ENCODE measurements at places on chromosomes 13 and 19.

GRCh38 chr19:28744943-28745342 lies 468.0 kb downstream of the UQCRFS1 start:
- no peak for DNase-seq

DNA sequence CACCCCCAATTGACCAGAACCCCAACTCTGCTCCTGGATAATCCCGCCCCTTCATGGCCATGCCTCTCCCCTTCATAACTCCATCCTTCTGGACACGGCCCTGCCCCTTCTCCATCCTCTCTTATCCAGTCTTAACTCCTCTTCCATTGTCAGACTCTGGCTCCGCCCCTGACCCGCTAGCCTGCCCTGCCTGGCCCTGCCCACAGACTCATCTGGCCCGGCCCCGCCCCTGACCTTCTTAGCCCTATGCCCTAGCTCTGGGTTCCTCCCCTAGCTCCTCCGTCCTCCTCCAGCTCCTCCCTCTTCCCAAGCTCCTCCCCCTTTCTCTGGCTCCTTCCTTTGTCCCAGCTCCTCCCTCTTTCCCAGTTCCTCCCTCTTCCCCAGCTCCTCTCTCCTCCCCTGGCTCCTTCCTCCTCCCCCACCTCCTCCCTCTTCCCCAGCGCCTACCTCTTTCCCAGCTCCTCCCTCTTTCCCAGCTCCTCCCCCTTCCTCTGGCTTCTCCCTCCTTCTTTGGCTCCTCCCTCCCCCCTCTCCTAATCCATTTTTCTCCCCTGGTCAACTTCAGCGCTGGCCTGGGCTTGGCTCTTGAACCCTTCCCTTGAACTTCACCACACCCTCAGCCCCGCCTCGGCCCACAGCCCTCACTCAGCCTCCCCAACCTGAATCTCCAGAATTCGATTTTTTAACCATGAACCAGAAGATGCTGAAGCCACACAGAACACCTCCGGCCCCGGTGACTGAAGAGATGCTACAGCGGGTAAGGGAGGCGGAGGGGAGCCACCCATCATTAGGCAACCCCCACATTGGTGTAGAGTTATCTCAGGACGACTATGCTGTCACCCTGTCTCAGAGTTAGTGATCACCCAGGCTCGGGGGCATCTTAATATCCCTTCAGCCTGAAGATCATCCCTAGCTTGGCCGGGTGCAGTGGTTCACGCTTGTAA lies 9.2 kb upstream of the ZNF358 start:
- no peak for DNase-seq

- no peak for DNase-seq
Measured at GRCh38 chr13:76094645-76095044, 458.5 kb downstream of the LMO7 start.

- DNase-seq = no peak
Measured at GRCh38 chr13:73767191-73767741, 366.9 kb downstream of the KLF12 start.

DNA sequence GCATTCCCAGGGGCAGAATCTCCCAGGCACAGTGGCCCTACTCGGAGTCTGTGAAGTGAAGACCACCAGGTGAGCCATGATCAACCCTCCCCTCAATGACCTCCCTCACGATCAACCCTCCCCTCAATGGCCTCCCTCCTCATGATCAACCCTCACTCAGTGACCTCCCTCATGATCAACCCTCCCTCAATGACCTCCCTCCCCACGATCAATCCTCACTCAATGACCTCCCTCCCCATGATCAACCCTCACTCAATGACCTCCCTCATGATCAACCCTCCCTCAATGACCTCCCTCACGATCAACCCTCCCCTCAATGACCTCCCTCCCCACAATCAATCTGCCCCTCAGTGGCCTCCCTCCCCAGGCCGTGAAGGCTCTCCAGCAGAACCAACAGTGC lies 32.1 kb downstream of the SBNO2 start:
- DNase-seq = no peak

- no peak for DNase-seq
Measured at GRCh38 chr19:48248081-48248833, 7.5 kb downstream of the CARD8 start.

DNA sequence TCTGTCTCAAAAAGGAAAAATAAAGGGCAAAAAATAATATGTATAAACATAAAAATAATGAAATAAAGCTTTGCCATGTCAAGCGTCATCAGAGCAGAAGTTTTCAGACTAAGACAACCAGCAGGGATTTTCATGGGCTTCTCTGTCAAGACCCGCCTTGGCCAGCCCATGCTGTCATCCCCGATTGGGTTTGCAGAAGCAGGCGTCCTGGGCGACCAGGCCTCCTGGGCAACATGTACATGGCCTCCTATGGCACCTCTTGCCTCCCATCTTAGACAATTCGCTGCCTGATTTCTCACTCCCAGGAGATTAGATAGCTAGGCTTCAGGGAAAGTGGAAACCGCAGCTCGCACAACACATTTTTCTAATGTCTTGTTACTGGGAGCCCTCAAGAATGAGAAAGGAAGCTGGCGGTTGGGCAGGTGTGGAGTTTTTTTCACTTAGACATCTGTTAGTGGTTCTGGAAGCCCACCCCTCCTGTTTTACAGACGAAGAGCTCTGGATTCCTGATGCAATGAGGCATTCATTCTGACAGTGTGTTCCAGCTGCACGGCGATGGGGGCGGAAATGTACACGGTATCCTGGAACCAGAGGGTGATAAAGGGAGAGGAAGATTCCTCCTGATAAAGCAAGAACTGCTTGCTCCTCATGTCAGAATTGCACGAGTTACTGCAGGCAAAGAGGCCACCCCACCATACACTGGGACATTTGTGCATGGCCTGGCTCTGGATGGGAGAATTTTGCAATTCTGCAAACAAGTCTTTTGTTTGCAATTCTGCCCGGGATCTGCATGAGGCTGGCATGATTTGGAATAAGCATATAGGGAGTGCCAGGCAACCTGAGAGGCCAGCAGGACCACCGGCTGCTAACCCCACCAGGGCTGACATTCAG lies 47.4 kb upstream of the KATNAL1 start:
- DNase-seq = no peak

- DNase-seq = no peak
Measured at GRCh38 chr19:35519291-35519690, 5.8 kb upstream of the DMKN start.

- DNase-seq = no peak
Measured at GRCh38 chr19:29031216-29031615, 181.7 kb downstream of the UQCRFS1 start.

GRCh38 chr13:104616990-104617389 lies 1550.8 kb upstream of the SLC10A2 start:
- no peak for DNase-seq

GRCh38 chr19:38537071-38537936 lies 80.4 kb downstream of the MAP4K1 start:
- no peak for DNase-seq

DNA sequence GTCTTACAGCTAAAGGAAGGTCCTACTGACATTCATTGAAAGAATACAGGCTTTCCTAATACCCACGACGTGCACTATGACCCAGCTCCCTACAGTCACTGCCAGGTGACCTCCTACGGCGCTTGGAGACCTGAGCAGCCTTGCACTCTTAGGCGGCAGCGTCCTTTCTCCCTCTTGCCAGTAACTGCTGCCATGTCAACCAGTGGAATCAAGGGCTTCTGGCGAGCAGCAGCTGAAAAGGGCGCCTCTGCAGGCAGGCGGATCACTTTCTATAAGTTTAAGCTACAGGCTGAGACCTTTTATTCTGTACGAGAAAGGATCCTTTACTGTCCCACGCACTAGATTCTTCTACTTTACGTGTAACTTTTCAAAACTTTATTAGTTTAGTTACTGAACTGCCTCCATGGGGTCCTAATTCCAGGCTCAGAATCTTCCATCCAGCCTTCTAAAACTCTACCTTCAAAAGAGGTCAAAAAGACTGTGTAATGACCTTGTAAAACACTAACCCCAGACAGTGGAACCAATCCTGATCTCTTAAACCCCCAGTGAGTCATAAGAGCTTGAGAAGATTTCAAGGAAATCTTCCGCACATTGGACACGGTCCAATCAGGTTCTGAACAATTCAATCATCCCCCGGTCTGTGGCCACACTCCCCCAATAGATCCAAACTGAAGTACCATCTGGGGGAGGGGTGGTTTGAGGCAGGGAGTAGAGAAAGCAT lies 1.9 kb downstream of the KCTD12 start:
- DNase-seq = no peak

DNA sequence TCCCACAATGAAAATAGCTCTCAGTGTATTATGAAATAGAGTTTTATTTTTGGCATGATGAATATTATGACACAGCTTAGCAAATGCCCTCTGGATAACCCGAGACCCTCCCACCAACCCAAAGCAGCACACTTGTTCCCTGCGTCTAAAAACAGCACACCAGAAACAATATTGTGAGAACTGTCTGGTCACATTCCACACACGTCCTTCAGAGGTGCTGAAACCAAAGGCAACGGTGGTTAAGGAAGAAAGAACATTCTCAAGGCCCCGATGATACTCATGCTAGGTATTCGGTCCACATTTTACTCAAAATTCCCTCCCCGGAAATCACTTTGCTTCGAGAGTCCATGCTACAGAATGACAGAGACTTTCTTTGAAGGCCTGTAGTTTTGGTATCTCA lies 156.7 kb downstream of the SLC7A1 start:
- DNase-seq = no peak

GRCh38 chr13:29847501-29847983 lies 2.9 kb downstream of the UBL3 start:
- DNase-seq = peak; percentile 12

- no peak for DNase-seq
Measured at GRCh38 chr13:56349866-56350265, 790.9 kb upstream of the PRR20A start.

DNA sequence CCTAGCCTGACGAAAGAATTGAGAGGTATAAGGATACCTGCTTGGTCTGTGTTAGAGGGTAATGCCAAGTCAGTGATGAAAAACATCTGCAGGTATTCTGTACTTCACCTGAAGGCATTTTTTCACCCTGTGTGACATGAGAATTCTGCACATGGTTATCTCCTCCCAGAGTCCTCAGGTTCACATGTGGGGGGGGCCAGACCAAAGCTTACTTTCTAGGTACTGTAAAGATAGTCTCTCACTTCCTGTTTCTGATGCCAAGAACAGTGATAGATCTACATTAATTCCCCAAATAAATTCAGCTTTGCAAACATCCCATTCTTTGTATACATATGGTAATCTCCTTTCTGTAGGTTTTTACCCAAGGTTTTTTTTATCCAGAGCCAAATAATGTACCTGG lies 53.4 kb downstream of the GPC6 start:
- no peak for DNase-seq

DNA sequence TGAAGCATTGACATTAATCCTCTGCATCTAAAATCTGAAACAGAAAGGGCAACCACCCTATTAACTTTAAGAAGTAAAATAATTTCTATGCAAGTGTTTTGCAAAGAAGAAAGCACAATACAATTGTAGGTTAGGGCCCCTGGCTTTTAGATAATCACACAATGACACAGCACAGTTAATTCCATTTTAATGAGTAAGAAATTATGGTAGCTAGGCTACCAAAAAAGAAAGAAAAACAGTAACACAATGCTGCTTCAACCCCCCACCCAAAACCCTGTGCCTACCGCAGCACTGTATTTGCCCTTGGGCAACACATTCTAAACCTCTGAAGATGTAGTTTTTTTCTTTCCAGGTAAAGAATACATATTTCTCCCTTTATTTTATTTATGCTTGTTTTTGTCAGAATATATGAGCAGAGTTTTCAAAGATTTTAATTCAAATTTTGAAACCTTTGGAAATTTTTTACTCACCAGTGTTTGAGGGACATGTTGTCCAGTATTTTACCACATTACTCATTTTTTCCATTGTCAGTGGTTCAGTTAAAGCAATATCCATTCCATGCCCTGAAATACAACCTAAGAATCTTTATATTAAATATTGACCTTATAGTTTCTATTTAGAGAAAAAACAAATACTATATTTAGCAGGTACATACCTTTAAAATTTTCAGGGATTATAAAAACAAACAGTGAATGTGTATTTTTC lies 21.1 kb downstream of the SOHLH2 start:
- DNase-seq = no peak

GRCh38 chr19:48433337-48433736 lies 12.4 kb upstream of the GRWD1 start:
- DNase-seq = no peak

- no peak for DNase-seq
Measured at GRCh38 chr13:24624801-24625231, 55.4 kb upstream of the ATP12A start.

GRCh38 chr19:57872450-57872849 lies 16.4 kb downstream of the ZNF814 start:
- DNase-seq = no peak

GRCh38 chr19:6769006-6769619 lies 1.9 kb upstream of the SH2D3A start:
- no peak for DNase-seq

GRCh38 chr13:52446265-52446664 lies 4.2 kb downstream of the VPS36 start:
- no peak for DNase-seq

GRCh38 chr13:24202215-24202614 lies 41.7 kb downstream of the SPATA13 start:
- no peak for DNase-seq

- no peak for DNase-seq
Measured at GRCh38 chr19:9586764-9587163, 2.5 kb upstream of the ZNF121 start.

- no peak for DNase-seq
Measured at GRCh38 chr19:7393939-7394730, 45.4 kb downstream of the ARHGEF18 start.

DNA sequence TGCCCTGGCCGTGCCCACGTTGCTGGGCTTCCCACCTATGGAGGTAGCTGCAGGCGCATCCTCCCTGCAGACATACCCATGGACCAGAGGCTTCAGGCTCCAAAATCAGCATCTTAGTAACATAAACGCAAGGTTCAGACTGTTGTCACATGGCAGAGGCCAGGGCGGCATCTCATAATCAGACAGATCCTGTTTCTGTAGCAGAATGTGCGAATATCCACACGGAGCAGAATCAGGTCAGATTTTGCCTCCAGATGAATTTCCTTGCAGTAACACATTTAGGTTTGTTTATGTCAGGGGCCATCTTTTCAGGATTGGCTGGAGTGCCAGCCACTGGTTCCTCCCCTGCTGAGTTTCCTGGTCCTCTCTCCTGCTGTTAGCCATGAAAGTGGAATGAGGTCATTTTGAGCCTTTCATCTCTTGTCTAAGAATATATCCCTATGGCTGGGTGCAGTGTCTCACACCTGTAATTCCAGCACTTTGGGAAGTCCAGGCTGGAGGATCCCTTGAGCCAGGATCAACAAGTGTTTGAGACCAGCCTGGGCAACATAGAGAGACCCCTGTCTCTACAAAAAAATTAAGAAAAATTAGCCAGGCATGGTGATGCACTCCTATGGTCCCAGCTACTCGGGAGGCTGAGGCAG lies 20.5 kb downstream of the SMARCA4 start:
- no peak for DNase-seq

DNA sequence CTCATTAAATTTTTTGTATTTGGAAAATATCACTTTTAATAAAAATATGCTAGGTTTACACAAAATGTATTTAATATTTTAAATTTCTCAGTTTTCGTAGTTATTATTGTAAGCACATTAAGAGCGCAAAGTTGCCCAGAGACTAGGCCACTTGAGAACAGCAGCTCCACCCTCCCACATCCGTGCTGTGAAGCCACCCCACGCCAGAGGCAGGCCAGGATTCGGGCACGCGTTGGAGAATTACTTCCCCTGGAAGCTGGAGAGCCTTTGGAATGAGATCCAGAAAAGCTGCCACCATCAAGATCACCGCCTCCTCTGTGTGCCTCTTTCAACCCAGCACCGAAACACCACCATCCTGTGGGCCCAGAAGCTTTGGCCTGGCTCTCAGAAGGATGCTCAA lies 41.0 kb upstream of the SPACA7 start:
- DNase-seq = no peak

- DNase-seq = no peak
Measured at GRCh38 chr19:3190921-3191805, 5.4 kb downstream of the NCLN start.

Measured in frontal cortex (tissue), 4 donors.